Activated T-helper 2 cell treated with anti-CD3 and anti-CD28 coated beads, Interferon-gamma antibody, Interleukin-2, Interleukin-4, amounts not matched to agents 10 μg/mL and 5 μg/mL and 100 μg/mL, durations not matched to agents 14 hours and 24 hours and 36 hours (primary cell): ENCODE measurements at places on chromosomes 6 and 20.

GRCh38 chr6:164870164-164870563, 439.2 kb downstream of the C6orf118 start:
- DNase-seq, result no peak

DNA sequence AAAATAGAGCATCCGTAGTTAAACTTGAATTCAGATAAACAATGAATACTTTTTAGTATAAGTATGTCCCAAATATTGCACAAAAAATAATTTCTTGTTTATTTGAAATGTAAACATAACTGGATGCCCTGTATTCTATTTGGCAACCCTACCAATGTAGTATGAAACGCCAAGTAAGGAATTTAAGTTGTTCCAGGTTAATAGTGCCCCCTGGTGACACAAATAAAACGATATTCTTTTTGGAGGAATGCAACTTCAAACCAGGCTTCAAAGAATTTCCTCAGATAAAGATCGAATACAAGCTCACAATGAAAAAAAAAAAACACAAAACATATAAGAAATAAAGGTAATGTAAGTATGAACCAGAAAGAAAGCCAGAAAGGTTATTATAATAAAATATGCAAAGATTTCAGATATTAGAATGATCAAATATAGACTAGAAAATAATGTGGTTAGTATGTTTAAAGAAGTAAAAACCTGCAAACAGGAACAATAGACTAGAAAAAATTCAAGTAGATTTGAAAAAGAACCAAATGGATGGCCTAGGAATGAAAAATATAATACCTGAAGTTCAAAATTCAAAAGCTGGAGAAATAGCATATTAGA, 18.4 kb upstream of the AKAP7 start:
- DNase-seq, result no peak

- no peak for DNase-seq
These were observed 16.7 kb downstream of the TTK start for GRCh38 chr6:80021131-80021530.

DNA sequence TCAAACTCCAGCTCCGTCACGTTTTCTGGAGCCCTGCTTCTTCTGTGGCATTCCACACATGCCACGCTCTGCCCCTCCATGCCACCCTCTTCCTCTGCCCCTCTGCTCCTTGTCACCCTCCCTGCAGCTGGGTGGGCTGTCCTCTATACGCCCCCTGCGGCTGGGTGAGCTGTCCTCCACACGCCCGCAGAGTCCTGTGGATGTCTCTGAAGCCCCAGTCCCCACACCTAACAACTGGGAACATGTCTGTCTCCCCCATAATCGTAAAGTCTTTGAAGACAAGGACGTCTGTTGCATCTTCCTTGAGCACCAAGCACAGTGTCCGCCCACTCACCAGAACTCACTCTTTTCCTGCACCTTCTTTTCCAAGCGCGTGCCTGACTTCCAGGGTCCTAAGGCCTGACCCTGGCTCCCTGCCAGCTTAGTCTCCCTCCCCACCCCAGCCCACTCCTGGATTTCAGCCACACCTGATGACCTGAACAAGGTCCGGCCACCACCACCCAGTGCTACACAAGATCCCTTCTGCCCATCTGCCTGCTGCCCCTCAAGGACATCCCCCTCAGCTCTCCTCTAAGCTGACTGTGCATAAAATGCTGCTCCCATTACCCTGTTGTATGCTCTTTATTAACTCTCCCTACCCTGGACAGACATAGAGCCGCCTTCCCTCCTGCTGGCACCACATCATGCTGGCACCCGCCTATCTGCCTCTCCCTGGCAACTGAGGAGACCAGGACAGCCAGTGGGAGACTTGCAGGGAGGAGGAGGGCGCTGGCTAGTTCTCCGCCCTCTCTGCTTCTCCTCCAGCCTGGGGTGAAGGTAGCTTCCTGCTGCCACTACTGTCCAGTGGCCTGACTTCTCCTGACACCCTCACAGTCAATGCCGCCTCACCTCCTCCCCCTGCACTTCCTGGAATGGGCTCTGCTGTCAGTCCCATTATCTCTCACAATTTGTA, 10.7 kb upstream of the PRR18 start:
- DNase-seq, result no peak

GRCh38 chr20:61723529-61724257, 342.0 kb downstream of the TAF4 start:
- DNase-seq, result no peak

DNA sequence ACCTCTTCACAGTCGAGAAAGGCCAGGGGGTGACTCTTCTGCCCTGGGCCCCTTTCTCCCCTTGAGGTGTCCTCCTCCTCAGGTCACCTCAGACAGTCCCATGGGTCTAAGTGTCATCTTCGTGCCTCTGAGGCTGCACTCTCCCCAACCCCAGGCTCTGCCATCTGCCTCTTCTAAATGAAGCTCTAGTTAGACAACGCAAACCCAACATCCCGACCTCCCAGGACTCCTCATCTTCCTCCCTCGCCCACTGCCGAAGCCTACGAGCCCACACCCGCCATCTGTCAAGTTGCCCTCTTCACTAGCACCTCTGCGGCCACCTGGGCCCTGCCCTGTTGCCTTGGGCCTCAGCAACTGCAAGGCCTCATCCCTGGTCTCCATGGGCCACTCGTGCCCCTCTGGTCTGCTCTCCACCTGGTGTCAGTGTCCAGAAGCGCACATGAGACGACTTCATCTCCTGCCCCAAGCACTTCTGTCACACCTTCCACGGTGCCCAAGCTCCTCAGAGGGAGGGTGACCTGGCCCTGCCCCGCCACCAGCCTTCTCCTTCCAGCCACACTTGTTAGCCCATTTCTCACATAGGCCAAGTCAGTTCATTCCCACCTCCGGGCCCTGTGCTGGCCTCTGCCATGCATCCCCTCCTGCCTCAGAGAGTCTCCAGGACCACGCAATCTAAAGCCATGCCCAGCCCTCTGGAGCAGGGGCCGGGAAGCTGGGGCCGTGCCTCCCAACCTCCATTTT, 53.8 kb downstream of the RRBP1 start:
- DNase-seq, result no peak
